ENCODE measurements at places on chromosomes 1 and 21.

GRCh38 chr1:66769512-66770229 is 17.4 kb downstream of the DYNLT5 start:
- no peak for DNase-seq

GRCh38 chr1:119004129-119004527 is 16.0 kb upstream of the TBX15 start:
- DNase-seq, result no peak

GRCh38 chr1:193525917-193526710 is 339.7 kb upstream of the B3GALT2 start:
- DNase-seq, result no peak

- no peak for DNase-seq
Measured at GRCh38 chr1:198118134-198118533, 38.7 kb upstream of the NEK7 start.

DNA sequence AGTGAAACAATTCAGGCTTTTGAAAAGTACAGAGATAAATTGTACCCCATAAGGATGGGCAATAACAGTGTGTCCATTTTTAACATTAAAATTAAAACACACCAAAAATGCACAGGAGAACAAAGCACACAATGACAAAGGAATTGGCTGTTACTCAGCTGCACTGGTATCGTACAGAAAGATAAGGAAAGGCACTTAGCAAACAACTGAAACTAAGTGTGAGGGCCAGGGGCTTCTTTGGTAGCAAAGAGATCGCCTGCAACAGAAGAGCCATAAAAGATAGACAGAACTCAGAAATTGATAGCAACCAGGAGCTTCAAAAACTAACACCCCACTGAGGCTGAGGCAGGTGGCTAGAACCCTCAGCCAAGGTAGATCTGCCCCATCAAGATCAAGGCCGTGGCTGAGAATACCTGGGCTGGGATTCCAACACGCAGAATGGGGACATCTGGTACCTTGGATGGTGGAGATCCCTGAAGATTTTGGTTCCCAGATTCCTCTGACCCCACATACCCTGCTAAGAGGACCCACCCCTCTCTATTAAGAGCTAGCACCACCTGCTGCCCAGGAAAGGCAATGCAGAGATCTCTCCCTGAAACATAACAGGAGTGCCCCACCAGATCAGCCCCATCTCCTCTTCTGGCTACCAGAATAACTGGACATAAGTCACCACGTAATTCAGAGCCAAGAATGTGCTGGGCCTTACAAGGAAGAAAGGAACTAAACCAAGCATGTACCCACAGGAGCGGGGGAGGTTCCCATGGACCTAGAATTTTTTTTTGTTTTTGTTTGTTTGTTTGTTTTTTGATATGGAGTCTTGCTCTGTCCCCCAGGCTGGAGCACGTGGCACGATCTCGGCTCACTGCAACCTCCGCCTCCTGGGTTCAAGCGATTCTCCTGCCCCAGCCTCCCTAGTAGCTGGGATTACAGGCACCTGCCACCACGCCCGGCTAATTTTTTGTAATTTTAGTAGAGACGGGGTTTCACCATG is 16.2 kb downstream of the PLEKHO1 start:
- peak; percentile 91 for DNase-seq

GRCh38 chr1:239826211-239826610 is 265.5 kb upstream of the FMN2 start:
- DNase-seq, result no peak

DNA sequence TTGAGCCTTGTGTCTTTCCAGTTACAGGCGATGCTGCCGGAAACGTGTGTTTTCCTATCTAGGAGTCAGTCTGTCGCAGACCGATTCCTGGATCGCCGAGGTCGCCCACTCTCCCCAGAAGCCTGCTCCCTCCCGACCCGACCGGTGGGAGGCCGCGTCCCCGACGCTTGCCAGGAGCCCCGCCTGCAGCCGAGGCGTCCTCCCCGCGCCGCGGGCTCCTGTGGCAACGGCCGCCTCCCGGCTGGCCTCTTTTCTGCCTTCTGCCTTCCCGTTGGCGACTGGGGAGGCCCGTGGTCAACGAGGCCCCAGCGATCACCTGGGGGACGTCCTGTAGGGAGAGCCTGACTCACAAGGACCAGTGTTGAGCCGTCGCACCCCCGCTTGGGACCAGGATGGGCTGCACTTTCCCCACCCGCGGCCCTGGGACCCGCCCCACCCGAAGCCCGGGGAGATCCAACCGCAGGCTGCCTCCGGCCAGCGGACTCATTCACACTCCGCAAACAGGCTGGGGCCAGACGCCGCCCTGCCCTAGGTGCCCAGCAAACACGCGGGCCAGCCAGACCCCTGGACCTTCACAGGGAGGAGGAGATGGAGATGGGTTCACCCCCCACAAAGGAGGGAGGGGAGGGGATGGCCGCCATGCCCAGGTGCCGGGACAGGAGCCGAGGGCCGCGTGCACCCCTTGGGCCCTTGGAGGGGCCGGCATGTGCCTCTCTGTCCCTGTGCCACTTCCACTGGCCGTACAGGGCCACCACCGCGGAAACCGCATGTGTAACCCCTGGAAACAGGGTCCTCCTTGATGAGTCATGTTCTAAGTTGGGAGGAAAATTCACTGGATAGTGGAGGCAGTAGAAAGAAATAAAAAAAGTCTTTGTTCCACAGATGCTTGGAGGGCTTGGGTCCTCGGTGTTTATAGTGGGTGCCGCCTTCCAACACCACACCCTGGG is 7.2 kb upstream of the COL6A1 start:
- DNase-seq, result peak; percentile 72

- no peak for DNase-seq
Measured at GRCh38 chr1:87556326-87556725, 227.6 kb downstream of the LMO4 start.

GRCh38 chr1:154770897-154771594 is 99.0 kb downstream of the KCNN3 start:
- DNase-seq, result no peak

GRCh38 chr1:43861337-43861736 is 72.3 kb upstream of the ARTN start:
- no peak for DNase-seq

GRCh38 chr1:31505911-31506497 is 70.3 kb upstream of the TINAGL1 start:
- DNase-seq, result no peak

- DNase-seq, result peak; percentile 88
Measured at GRCh38 chr1:20440785-20441200, 45.2 kb downstream of the CAMK2N1 start.

DNA sequence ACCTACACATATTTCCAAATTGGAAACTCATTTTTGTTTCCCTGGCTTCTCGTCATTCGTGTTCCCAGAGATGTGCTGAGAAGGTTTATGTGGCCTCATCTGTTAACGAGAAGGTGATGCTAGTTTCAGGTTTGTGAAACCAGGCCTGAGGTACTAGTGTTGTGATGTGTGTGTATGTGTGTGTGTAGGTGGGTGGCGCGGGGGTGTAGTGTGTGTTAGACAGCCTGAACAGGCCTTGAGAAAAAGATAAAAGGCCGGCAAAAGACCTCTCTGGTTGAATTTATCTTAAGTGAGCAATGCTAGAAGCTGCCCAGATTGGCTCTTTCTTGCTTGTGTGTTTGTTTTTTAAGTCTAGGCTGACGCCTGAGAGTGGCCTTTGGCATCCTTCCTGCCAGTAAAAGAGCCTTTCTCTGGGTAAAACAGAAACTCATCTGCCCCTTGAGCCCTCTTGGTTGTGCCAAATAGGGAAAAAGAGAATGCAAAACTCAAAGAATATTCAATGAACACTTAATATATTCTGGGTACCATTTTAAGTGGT is 65.8 kb upstream of the HSD17B7 start:
- no peak for DNase-seq

Measured in GM23338 (cell line).